ENCODE measurements at places on chromosomes 7 and 10.

DNA sequence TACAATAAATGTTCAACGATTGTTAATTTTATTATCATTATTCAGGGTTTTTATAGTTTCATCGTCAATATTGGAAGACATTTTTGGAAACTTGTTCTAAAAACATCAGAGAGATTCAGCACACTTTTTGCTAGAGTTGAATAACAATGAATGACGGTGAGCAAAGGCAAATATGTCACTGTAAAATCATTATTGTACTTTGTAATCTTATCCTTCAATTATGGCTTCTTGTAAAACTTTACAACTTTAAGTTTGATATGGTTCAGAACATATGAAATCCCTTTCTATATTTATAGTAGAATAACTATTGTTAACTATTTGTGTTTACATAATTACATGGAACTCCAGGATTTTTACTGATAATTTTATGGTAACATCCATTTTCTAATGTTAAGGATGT lies 167.8 kb upstream of the SEMA3A start:
- DNase-seq: no peak

DNA sequence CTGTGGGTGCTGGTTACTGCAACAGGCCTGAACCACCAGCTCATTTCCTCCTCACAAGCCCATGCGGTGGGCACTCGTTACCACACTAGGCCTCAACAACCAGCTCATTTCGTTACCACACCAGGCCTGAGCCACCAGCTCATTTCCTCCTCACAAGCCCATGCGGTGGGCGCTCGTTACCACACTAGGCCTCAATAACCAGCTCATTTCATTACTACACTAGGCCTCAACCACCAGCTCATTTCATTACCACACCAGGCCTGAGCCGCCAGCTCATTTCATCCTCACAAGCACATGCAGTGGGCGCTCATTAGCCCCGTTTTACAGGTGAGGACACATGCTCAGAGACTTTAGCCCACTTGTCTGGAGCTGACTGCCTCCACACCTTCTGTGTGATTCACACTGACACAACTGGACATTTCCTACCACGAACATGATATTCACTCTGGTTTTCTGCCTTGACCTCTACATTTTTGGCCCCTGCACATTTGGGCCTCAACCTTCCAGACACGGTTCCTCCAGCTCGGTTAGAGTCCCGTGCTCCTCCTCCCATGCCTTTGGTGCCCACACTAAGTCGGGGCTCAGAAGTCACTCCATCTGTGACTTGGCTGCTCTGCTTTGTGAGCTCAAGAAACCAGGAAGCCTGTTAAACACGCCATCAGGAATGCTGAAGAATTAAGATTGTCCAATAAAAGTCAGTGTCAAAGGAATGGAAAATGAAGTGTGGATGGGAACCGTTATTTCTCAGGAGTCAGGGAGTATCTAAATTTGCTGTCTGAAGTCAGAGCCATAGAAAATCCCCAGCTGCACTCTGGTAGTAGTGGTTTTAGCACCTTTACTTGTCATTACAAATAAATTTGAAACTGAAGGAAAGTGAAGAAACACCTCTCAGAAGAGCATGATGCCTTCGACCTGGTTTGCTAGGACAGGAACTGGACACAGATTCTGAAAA lies 55.8 kb upstream of the LANCL2 start:
- DNase-seq: peak; percentile 29

GRCh38 chr10:104334561-104334960 lies 3.7 kb downstream of the ITPRIP start:
- DNase-seq: no peak

GRCh38 chr7:18330548-18330947 lies 165.0 kb upstream of the HDAC9 start:
- no peak for DNase-seq

GRCh38 chr10:132667342-132668047 lies 118.5 kb downstream of the NKX6-2 start:
- no peak for DNase-seq

GRCh38 chr7:356691-357462 lies 66.9 kb downstream of the FOXL3 start:
- DNase-seq: no peak

Data from effector memory CD4-positive, alpha-beta T cell (primary cell).